ENCODE measurements at places on chromosomes 6 and 20.

GRCh38 chr20:63327231-63327745 lies 33.9 kb downstream of the CHRNA4 start:
- no peak for DNase-seq

GRCh38 chr20:10924644-10925201 lies 250.9 kb upstream of the JAG1 start:
- no peak for DNase-seq

- no peak for DNase-seq
Measured at GRCh38 chr20:49982072-49982345, 771 bp upstream of the SNAI1 start.

GRCh38 chr6:29325777-29326176 lies 24.3 kb downstream of the OR14J1 start:
- DNase-seq: no peak

- no peak for DNase-seq
Measured at GRCh38 chr6:162970246-162970645, 242.5 kb downstream of the PACRG start.

DNA sequence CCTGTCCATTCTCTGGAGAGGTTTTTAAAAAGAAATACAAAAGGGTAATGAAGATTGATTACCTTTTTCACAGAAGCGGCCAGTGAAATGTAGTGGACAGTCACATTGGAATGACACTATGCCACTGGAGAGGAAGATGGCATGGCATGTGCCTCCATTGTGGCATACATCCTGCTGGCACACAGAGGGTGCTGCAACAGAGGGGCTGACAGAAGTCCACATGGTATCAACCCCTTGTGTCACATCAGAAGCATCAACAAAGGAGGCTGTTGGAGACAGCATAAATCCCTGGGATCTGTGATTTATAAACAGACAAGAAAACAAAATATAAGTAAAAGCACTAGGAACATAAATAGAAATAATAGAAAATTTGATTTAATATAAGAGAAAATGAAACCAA lies 594.9 kb downstream of the PHF3 start:
- no peak for DNase-seq

- DNase-seq: no peak
Measured at GRCh38 chr6:43944908-43945767, 175.1 kb downstream of the VEGFA start.

GRCh38 chr20:7269452-7269851 lies 502.0 kb downstream of the BMP2 start:
- no peak for DNase-seq

Data from SW 1271 (cell line).